ENCODE measurements at places on chromosomes 4 and X. TPM values are rescaled to one million over a fixed set of nuclear protein-coding genes. Genes with fewer than 3 reads are reported as not detected.

BEND4 gene
- polyA plus RNA-seq: 0.33 TPM

CENPI gene
- 0.92 TPM for polyA plus RNA-seq

CYLC1 gene
- polyA plus RNA-seq: not detected

SRPK3 gene
- polyA plus RNA-seq: 0.25 TPM

CSAG1 gene
- not detected for polyA plus RNA-seq

KIF4A gene
- polyA plus RNA-seq: 0.23 TPM

HMGN5 gene
- polyA plus RNA-seq: 18.6 TPM

GPC3 gene
- 91.8 TPM for polyA plus RNA-seq

GYG2 gene
- 3.1 TPM for polyA plus RNA-seq

TCP11X2 gene
- not detected for polyA plus RNA-seq

TRAM1L1 gene
- 2.0 TPM for polyA plus RNA-seq

PSAPL1 gene
- not detected for polyA plus RNA-seq

RAB40AL gene
- not detected for polyA plus RNA-seq

SLITRK4 gene
- polyA plus RNA-seq: 0.44 TPM

GAGE12H gene
- not detected for polyA plus RNA-seq

S100P gene
- 0.97 TPM for polyA plus RNA-seq

CENPVL1 gene
- polyA plus RNA-seq: not detected

SHROOM3 gene
- polyA plus RNA-seq: 1.9 TPM
